ENCODE measurements at places on chromosomes 12 and 14. TPM values are rescaled to one million over a fixed set of nuclear protein-coding genes. Genes with fewer than 3 reads are reported as not detected.

CD163 gene
- total RNA-seq = 2.5 TPM

BDKRB1 gene
- not detected for total RNA-seq

DPY19L2 gene
- total RNA-seq = 35.5 TPM

AKAP3 gene
- total RNA-seq = 3.7 TPM

ADCY6 gene
- total RNA-seq = 35.5 TPM

CLECL1 gene
- total RNA-seq = not detected

DHH gene
- total RNA-seq = 0.46 TPM

SYNE3 gene
- 4.6 TPM for total RNA-seq

MYBPC1 gene
- 27.7 TPM for total RNA-seq

STXBP6 gene
- total RNA-seq = 33.7 TPM

FRMD6 gene
- 14.3 TPM for total RNA-seq

PTCSC3 gene
- 0.69 TPM for total RNA-seq

B4GALNT3 gene
- total RNA-seq = 3.0 TPM

HRK gene
- total RNA-seq = 2.3 TPM

ZFHX2 gene
- 3.5 TPM for total RNA-seq

NEMF gene
- total RNA-seq = 85.8 TPM

GPR84 gene
- total RNA-seq = 0.23 TPM

All from diencephalon (tissue), 1 donor.